ENCODE measurements at places on chromosomes 5 and 9.

DNA sequence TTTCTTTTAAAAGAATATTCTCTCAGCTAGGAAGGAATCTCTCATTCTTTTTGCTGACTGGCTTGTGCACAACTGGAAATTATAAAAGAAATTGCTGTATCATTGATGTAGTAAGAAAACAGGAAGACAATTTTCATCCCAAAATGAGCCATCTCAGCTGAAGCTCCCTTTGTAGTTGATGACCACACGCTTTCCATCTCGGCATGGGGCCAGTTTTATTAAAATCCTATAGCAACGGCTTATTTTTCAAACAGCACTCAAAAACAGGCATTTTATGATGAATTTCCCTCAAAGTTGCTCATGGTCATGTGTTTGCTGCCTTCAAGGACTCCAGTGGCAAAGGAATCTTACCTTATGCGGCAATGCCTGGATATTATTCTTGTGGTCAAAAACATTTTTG lies 62.4 kb upstream of the GLIS3 start:
- DNase-seq, result no peak

DNA sequence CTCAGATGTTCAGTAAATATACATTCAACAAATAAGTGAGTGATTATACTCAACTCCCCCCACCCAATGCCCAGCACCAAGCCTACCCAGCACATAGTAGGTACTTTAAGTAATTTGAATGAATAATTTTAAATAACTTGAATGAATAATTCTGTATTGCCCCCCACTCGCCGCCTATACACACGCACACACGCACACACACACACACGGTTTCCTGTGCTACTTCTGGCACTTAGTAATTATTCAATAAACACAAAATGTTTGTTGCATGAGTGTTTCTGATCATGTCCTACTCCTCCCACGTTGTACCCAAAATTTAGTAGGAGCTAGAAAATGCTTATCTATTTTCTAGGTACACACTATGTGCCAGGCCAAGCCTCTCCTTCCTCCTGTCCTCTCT lies 16.2 kb downstream of the PCDH12 start:
- DNase-seq, result no peak

DNA sequence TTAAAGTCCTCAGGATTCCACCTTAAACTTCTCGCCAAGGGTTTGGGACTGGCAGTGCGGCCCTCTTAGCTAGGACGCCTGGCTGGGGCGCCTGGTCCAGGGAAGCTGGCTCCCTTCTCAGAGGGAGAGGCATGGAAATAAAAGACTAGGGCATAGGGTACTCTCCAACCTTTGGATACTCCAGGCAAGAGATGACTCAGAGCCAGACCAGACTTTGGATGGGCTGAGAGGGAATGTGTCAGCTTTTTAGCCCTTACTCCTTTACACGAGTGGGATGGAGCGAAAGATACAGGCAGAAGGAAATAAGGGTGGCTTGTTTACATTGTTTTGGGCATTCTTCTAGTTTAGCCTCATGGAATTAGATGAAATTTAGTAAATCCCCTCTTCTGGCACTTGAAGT lies 48.2 kb downstream of the IL31RA start:
- no peak for DNase-seq

DNA sequence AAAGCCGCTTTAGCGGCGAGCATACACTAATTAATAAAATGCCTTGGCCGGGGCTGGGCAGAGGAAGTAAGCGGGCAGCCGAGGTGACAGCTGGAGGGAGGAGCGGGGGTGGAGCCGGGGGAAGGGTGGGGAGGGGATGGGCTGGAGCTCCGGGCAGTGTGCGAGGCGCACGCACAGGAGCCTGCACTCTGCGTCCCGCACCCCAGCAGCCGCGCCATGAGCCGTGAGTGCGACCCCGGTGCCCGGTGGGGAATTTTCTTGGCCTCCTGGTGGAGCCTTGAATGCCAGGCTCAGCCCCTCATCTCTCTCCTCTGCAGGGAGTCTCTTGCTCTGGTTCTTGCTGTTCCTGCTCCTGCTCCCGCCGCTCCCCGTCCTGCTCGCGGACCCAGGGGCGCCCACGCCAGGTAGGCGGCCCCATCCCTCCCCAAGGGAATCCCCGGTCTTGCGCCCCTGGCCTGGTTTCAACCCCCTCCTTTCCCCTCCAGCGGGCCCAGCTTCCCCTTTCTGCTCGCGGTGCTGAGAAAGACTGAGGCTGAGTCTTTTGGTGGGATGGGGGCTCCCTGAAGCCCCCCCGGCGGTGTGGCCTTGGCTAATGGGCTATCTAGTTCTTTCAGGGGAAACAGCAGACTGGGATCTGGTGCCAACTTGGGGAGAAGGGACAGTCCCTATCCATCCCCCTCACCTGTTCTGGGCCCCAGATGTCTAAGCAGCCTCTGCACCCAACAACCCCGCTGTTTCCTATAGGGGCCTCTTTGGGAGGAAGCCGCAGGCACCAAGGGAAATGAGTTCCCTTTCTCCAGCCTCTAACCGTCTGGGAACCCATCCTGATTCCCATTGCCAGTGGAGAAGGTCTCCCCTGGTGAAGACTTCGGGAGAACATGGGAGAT lies at the start of gene PTGS1:
Gene PTGS1, plus strand, starts transcription at position 156 of the 887 bp plus-strand sequence. Its CDS starts 61 bp downstream, at position 217.
- DNase-seq, result no peak

- DNase-seq, result no peak
These were observed 222.7 kb upstream of the TRIM32 start for GRCh38 chr9:116464423-116464822.

DNA sequence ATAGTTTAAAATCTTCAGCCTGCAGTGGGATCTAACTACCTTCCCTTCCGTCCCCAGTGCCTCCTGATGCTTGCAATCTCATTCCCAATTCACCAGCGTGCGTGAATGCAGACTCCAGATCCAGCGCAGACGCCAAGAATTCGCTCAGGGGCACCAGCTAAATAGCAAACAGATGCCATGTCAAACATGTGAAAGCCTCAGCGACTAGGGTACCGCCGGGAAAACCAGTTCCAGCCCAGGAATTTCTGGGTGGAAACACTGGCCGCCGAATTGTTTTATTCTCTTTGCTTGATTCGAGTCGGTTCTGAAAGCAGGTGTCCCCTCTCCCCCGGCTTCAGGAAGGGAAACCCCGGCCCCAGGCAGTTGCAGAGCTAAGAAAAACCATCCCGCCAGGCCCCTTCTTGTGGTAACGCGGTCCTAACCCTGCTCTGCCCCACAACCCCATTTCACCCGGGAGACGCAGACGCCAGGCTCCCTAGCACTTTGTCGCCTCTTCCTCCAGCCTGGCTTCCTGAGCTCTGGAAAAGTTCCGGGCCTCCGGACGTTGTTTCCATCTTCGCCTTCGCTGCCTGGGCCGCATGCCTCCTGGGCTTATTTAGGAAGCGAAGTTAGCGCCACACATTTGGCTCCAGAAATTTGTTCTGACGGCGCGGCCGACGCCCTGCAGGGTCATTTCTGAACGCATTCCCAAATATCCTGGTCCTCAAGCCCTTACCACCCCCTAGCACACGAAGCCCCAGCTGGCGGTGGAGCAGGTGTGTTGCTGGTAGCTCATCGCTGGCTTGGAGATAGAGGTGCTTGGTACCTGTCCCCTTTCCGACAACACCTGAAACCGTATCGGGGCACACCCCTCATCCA lies 665 bp upstream of the LVRN start:
- no peak for DNase-seq

DNA sequence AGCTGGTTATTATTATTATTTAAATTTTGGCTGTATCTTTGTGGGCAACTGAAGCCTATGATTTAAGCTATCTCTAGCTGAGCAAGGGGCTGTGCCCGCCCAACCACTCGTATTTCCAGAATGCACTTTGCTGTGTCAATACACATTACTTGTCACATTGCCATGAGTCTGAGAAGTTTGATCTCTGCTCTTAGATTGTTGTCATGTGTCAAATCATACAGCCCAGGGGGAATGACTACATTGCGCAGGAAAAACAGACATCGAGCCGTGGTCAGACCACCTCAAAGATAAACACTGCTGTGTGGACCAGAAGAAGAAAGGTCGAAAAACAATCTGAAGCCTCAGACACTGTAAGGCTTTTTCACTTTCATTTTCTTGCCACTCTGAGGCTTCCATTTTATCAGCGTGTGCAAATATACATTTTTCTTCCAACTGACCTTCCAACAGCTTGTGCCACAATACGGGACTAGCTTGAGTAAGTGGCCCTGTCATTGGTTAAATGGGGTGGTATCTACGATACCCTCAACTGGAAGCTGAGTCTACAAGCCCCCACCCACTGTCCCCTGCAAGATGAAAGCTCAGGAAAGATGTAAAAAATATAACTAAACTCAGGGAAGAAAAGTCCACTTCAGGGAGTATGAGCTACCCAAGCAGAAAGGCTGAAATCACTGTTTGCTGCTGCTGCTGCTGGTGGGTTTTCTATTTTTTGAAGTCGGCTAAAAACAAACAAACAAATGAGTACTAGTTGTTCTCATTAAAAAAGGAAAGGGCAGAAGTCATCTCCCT lies 603.0 kb downstream of the BNC2 start:
- DNase-seq, result no peak

- no peak for DNase-seq
These were observed 101.5 kb downstream of the TAF11L14 start for GRCh38 chr5:17735761-17736160.

- no peak for DNase-seq
These were observed 74.9 kb downstream of the SLC44A1 start for GRCh38 chr9:105319202-105319813.

GRCh38 chr9:110206389-110206788 lies 1.6 kb downstream of the C9orf152 start:
- DNase-seq, result no peak

GRCh38 chr5:32434221-32434620 lies 10.3 kb downstream of the ZFR start:
- no peak for DNase-seq

DNA sequence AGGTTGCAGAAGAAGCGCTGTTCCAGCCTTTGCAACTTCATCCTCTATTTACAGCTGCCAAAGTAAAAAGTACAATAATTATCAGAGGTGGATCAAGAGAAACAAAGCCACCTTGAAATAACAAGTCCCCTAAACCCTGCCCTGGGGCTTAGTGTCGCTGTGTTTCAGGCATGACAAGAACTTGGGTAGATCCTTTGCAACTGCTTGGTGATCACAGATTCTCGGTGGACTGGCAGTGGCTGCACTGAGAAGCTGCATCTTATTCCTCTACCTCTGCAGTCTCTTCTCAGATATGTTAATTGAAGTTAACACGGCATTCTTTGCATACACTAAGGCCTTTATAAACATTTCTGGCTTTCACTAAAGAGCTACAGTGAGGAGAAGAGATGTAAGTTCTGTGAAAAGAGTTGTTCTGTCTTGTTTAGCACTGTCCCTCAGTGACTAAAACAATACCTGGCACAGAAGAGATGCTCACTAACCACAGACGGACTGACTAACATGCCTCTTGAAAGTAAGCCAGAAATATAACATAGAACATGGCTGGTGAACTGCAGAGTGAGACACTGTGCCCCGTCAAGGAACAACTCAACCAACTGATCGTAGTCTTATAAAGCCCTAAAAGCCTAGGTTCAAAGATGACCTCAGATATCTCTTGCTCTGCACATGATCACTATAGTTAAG lies 144.2 kb downstream of the MLLT3 start:
- no peak for DNase-seq

- no peak for DNase-seq
These were observed 74.7 kb downstream of the S1PR3 start for GRCh38 chr9:89065921-89066320.

DNA sequence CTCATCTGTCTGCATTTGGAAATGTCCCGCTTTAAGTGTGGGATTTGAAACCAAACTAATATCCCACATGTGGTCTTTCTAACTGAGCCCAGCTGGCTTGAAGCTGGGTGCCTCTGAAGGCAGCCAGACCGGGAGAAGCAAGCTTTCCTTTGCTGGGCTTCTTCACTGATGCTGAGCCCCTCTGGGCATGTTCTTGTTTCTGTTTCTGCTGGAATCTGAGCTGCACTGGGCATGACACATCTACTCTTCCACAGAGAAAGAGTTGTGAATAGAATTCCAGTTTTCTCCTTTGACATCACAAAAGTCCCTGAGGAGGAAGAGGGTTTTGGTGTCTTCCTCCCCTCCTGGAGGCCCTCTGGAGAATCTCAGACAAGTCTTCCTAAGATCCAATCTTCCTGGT lies 179.5 kb downstream of the ATP10B start:
- DNase-seq, result no peak

- DNase-seq, result no peak
These were observed 142.2 kb downstream of the SNX18 start for GRCh38 chr5:54659700-54660131.

- no peak for DNase-seq
These were observed 160.4 kb downstream of the SPATA31D1 start for GRCh38 chr9:82148901-82149461.

- DNase-seq, result no peak
These were observed 322.9 kb upstream of the RPS23 start for GRCh38 chr5:82601077-82601476.

GRCh38 chr9:131528186-131528585 lies 2.9 kb downstream of the UCK1 start:
- DNase-seq, result no peak

DNA sequence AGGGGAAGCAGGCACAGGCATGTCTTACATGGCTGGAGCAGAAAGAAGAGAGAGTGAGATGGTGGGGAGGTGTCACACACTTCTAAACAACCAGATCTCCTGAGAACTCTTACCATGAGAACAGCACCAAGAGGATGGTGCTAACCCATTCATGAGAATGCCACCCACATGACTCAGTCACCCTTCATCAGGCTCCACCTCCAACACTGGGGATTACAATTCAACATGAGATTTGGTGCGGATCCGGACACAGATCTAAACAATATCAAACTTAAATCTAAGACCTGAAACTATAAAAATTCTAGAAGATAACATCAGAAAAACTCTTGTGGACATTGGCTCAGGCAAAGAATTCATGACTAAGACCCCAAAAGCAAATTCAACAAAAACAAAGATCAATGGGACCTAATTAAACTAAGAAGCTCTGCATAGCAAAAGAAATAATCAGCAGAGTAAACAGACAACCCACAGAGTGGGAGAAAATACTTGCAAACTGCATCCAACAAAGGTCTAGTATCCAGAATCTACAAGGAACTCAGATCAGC lies 65.4 kb downstream of the SPATA31C2 start:
- no peak for DNase-seq

DNA sequence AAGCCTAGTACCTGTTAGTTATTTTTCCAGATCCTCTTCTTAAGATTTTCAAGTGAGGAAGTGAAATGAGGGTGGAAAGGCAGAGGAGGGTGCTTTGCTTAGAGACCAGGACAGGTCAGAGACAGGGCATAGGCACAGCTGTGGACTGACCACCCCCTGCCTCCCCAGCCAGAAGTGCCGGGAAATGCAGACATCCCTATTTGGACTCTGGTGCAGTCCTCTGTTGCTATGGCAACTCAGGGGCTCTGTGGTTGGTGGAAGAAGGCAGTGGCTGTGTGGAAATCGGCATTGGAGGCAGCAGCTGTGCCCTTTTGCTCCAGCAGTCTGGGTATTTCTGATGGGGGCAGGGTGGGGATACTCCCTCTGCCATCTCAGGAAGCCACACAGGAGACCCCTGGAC lies 43.3 kb upstream of the NDFIP1 start:
- no peak for DNase-seq

DNA sequence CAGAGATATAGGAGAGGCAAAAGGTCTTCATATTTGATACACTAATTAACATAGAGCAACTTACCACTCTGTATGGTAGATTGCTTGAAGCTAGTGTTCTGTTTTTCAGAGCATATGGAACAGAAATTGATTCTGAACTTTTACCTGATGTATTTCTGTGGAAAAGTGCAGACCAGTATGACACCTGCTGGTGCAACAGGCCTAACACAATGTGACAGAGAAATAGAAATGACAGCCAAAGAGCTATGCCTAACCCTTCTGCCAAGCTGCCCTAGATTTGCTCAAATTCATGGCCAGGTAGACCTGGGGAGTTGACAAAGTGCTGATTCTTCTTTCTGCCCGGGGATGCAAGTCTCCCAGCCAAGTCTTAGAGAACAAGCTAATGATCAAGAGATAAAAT lies 65.4 kb upstream of the RNF180 start:
- no peak for DNase-seq

- DNase-seq, result no peak
These were observed 37.4 kb downstream of the GLT6D1 start for GRCh38 chr9:135601988-135602387.

Measured in stimulated activated CD4-positive, alpha-beta T cell treated with anti-CD3 and anti-CD28 coated beads, TNF-alpha, amount 100 ng/mL, for 48 hours (primary cell).